ENCODE measurements at places on chromosomes 7 and 10.

GRCh38 chr7:78037603-78038002 lies 239.0 kb downstream of the PHTF2 start:
- no peak for DNase-seq

- no peak for DNase-seq
These were observed 170.5 kb downstream of the C1GALT1 start for GRCh38 chr7:7352845-7353244.

DNA sequence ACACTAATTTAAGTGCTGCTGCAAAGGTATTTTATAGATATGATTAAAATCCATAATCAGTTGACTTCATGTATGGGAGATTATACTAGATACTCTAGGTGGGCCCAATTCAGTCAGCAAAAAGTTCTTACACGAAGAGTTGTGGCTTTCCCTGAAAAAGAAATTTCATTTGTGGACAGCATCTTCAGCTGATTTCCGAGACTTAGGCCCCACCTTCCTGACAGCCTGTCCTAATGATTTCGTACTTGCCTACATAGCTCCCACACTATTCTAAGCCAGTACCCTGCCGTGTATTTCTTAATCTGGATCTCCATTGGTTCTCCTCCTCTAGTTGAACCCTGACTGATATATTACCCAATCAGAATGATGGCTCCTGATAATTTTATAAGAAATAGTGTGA lies 297.9 kb downstream of the EXOC4 start:
- DNase-seq: no peak

GRCh38 chr7:44189286-44189992 lies at the start of gene GCK:
TSS of gene GCK (minus strand) at chr7:44189439. CDS start at chr7:44188953, 486 bp downstream.
- DNase-seq: no peak

DNA sequence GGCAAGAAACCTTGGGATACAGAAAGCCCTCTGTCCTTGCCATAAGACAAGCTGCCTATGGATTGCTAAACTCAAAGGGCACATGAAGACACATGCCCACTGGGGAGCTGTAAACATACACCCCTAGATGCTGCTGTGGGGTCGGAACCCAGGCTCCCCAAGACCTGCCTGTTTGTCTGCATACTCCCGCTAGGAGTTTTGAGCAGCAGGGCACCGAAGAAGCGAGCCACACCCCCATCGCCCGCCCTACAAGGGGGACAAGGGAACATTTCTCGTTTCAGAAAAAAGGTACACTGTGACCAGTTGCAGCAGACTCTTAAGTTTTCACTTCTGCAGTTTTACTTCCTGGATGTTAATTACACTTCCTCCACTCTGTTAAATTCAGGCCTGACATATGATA lies 680.2 kb upstream of the GHITM start:
- no peak for DNase-seq

GRCh38 chr7:132150711-132151110 lies 425.6 kb downstream of the PLXNA4 start:
- DNase-seq: no peak

- DNase-seq: no peak
These were observed 120.0 kb downstream of the ATXN7L1 start for GRCh38 chr7:105756367-105756766.

GRCh38 chr10:113135025-113135424 lies 185.0 kb downstream of the TCF7L2 start:
- no peak for DNase-seq

DNA sequence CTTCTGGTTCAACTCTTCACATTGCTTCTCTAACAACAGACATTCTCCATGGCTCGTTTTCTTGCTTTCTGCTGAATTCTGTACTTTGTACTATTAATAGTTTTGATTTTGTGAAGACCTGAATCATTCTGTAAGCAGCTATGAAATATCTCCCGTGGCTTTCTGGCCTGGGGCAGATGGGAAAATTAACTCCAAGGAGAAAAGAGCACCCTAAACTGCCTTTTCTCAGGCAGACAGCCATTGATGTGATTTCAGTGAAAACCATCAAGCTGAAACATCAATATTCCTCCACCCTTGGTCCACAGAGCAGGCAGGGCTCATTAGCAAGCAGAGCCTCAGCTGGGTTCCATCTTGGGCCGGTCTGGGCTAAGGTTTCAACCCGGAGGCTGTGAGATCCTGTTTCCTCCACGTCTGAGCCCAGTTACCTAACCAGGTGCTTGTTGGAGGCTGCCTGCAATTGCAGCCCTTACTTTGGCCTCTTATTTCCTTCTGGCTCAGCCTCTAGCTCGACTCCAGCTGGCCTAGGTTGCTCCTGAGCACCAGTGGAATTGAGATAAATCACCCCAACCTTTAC lies 21.1 kb upstream of the EZH2 start:
- DNase-seq: no peak

GRCh38 chr7:28362812-28363211 lies 49.5 kb upstream of the CREB5 start:
- DNase-seq: no peak

GRCh38 chr7:33196221-33196620 lies 66.9 kb downstream of the BBS9 start:
- no peak for DNase-seq

- no peak for DNase-seq
These were observed 411.8 kb downstream of the SDK1 start for GRCh38 chr7:3712841-3713240.

DNA sequence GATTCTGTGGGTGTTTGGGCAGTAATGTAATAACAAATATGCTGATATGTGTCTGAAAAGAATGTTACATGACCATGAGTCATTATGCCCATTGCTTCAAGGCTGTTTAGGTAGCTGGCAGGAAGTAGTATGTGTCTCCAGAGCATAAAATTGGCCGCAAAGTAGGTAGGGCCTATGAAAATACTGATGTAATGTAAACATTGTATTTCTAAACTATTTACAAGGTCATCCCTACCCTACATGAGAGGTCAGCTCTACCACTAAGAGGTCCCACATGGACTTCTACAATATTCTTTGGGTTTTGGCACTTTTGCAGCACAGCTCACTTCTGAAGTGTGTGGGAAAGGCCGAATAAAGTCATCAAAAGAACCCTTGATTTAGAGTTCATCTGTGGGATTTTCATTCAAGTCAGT lies 301.9 kb downstream of the AHR start:
- no peak for DNase-seq

- no peak for DNase-seq
These were observed 309.8 kb downstream of the AHR start for GRCh38 chr7:17608114-17608833.

DNA sequence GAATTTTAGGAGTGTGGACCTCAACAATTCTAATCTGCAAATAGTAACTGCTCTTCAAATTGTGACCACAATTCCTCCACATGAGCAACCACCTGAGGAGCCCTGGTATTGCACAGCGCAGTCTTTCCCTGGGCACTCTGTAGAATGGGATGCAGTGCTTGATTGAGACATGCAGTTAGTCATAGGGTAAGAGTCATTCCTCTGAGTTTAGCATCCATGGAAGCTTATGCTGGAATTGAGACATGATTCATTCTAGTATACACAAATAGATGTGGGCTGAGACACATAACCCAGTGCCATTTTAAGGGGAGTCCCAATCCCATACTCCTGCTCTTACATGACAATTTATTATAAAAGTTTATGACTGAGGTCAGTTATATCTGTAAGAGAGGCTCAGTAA lies 582.3 kb upstream of the CNTNAP2 start:
- no peak for DNase-seq

GRCh38 chr7:126856691-126857291 lies 395.9 kb downstream of the GRM8 start:
- DNase-seq: no peak

- DNase-seq: no peak
These were observed 316.3 kb downstream of the PARD3 start for GRCh38 chr10:34498821-34499220.

DNA sequence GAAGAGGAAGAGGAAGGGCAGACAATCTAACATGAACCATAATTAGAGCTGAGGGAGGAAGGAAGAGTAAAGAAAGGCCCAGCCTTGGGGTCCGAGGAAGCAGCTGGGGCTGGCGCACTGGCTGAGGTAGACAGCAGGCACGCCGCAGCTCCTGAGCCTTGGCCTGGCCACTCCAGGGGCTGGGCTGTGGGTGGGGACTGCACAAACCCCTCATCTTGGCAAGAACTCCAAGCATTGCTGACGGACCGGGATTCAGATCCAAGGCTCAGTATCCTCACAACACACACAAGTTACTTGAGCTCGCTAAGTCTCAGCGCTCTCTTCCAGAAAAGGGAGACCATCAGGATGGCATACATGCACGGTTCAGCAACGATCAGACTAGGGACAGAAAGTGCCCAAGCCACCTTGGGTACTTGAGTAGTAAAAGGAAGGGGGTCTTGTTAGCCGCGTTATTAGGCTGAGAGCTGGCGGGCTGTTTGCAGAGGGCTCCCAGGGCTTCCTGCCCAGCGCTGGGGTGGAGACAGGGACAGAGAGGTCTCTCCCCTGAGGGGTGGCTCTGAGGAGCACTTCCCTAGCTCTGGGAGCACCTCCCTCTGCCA lies 4.5 kb downstream of the TNS3 start:
- no peak for DNase-seq

- DNase-seq: no peak
These were observed 5.2 kb downstream of the ARL4A start for GRCh38 chr7:12692479-12693259.

- DNase-seq: peak; percentile 67
These were observed 547 bp downstream of the CRPPA start for GRCh38 chr7:16420649-16421332.

DNA sequence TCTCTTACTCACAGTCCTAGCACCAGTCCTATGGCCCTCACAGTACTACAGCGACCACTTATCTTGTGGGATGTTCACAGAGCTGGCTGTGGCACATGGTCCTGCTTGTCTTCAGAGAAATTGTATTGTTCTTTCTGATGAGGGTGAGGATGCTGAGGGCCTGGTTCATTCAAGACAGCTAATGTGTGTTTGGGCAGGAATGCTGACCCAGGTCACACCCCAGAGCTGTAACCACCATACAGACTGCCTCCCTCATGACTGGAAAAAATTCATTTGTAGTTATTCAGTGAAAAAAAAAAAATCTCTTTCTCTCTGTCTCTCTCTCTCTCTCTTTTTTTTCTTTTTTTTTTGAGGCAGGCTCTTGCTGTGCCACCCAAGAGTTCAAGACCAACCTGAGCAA lies 83.5 kb downstream of the KLF6 start:
- no peak for DNase-seq

DNA sequence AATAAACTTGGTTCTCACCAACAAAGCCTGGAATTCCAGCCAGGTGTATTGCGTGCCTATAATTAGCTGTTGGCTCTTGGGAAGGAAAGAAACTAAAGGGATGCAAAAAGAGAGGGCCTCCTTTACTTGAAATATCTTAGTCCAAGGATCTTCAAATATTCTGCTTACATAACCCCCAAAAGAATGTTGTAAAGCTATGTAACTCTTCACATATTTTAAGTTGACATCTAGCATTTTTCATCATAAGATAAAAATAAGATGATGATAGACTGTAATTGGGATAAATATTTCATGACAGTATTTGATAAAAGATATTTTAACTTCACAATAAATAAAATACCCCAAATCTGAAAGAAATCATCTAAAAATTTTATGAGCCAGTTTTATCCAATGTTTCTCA lies 52.5 kb upstream of the SEPTIN7 start:
- DNase-seq: no peak

DNA sequence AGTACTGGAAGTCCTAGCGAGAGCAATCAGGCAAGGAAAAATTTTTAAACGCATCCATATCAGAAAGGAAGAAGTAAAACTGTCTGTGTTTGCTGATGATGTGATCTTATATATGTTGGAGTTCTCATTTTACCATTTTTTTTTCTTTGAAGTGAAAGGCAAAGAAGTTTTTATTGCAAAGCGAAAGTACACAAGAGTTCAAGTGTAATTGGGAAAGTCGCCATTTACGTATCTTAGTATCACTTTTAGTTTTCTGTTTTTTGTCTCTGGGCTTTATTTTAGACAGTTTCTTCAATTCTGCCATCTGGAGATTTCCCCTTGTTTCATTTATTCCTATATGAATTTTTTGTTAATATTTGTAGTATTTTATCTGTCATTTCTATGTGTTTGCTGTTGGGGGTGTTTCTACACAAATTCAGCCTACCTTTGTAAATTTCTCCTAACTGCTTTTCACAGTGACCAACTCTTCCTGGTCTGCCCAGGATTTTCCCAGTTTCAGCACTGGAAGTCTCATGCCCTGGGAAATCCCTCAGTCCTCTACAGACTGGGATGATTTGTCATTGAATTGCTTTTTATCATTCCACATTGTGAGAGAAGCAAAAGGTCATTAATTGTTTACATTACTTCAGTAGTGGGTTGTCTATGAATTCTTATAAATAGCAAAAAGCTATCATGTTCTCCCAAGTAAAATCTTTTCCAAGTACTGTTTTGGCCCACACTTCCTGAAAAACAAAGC lies 23.2 kb downstream of the BET1 start:
- no peak for DNase-seq

DNA sequence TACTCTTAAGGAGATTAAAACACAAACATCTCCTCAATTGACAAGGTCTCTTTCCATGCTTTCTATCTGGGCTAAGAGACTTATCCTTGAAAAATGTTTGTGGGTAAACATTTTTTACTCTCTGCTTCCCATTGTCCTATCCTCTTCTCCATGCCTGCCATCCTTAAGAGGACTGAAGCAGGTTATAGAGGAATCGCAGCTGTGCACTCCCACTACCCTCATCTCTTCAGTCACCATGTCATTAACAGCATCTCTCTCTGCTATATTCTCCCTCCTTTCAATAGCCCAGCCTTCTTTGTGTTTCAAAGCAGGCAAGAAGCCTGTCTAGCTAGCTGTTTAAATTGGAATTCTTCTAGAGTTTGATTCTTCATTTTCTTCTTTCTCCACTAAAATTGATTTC lies 22.6 kb downstream of the COL1A2 start:
- no peak for DNase-seq

DNA sequence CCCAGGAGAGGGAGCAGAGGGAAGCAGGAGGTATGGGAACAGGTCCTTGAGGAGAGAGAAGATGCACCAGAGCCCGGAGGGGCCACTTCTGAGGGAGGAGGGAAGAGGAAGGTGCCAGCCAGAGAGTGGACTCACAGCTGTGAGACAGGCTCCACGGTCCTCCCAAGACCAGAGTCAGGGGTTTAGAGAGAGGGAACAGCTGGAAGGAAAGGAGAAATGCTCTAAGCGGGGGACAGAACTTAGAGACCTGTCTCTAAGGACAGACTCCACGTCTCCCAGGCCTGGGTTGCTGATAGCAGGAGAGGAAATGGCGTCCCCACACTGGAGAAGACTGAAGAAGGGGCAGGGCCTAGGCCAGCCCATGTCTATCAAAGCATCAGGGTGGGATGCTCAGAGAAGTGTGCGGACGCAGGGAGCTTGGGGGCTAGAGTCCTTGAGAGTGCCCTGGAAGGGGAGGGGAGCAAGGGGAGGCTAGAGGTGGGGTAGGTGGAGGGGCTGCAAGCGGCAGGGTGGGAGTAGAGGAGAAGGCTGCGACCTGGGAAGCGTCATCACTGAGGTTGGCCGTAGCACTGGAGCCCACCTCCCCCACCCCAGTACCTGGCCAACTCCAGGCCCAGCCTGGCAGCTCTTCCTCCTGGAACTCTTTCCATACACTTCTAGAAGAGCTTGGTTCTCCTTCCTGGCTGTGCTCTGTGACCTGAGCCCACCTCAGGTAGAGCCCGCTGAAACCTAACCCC lies 25.6 kb upstream of the GRID1 start:
- DNase-seq: no peak

- no peak for DNase-seq
These were observed 23.4 kb downstream of the FRMPD2 start for GRCh38 chr10:48251152-48251524.

All from stimulated activated CD4-positive, alpha-beta T cell treated with anti-CD3 and anti-CD28 coated beads, Interleukin-12 subunit alpha, Interleukin-12 subunit beta, amount 100 ng/mL, for 48 hours (primary cell).